8988T (cell line): ENCODE measurements at places on chromosomes 3 and 15.

GRCh38 chr3:140403608-140404007 lies 274.3 kb upstream of the TRIM42 start:
- DNase-seq: no peak

GRCh38 chr3:66819993-66820501 lies 178.1 kb upstream of the KBTBD8 start:
- DNase-seq: no peak

GRCh38 chr3:194087280-194087679 lies 48.7 kb upstream of the HES1 start:
- DNase-seq: no peak

DNA sequence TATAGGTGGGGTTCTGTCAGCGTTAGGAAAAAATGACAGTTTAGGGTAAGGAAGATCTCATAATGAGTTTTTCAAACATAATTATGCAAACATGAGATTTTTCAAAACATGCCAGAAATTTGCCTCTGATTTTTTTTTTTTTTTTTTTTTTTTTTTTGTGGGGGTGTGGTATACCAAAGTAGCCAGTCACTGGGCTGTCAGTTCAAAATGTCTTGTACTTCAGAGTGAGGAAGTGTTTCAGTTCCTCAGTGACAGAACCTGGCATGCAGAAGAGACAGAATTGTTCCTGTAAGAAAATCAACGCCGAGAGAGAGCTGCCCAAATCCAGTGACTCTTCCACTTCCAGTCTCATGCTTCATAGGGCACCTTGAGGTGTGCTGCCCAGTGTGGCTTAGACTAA lies 9.7 kb downstream of the NCBP2 start:
- DNase-seq: no peak

DNA sequence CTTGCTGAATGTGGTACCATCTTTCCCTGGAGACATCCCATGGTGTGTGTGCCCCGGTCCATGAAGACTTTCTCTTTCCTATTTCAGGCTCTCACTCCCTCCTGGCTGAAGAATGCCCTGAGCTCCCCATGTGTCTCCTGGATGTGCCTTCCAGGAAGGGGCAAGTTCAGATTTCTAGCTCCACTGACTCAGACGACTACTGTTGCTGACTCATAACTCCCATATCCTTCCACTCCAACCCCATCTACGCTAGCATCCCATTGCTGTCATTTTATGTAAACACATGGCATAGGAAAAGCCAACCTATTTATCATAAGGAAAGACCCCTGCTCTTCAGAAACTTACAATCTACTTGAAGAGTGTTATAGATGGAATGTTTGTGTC lies 95.0 kb downstream of the ADCY5 start:
- no peak for DNase-seq

- peak; percentile 37 for DNase-seq
These were observed 89.7 kb downstream of the LIPC start for GRCh38 chr15:58521293-58521991.

DNA sequence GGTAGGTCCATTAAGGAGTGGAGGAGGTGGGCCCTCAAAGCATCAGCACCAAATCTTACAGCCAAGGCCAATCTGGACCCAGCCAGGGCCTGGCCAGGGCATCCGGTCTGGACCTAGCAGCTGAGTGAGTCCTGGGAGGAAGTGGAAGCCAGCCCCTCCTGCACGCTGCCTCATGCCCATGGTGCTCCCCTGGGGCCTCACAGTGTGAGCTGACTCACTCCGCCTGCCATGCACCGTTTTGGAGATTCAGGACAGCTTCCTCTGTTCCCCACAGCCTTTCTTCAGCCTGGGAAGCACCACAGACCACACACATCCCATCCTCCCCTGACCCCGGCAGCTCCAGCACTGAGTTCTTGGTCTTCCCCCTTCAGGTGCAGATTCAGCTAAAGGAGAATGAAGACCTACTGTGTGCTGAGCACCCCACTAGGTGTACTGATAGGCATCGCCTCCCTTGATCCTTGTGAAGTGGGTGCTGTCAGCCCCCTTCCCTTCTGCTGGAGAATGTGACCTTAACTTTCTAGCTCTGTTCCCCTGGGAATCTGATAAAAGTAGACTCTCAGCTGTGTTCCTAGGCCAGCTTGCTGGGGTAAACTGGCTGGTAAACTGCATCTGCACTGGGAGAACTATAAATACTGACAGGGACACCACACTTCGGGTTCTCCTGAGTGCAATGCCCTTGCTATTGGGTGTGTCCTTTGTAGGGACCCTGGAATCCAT lies 36.8 kb upstream of the SEC13 start:
- DNase-seq: no peak

DNA sequence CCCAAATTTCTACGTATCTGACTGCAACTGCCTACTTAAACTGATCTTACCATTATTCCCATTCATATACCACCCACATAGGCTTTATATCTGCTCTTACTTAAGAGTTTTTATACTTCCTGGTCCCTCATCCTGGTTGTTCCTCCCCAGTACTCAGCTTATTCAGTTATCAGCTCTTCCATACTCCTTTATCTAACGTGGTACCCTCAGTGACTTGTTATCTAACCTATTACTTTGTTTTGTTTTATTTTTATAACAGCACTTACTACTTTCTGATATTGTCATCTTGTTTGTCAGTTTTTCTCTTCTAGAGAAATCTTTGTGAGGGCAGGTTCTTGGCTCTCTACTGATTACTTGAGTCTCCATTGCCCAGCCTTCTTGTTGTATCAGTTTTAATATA lies 100.6 kb downstream of the ZNF609 start:
- DNase-seq: no peak

DNA sequence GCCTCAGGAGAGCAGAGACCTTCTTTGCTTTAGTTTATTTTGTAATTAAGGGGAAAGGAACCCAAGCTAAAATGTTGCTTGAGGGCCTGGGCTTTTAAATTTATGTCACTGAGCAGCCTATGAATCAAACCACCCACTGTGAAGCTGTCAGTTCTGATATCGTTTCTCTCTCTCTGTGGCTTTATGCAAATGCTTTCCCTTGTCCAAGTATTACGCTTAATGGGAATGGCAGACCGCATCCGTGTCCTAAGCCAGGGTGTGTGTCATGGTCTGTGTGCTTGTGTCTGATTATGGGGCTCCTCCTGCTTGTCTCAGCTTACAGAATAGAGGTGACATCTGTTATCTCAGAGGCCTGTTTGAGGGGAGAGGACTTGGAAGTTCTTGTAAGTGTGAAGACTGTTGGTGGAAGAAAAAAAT lies 82.4 kb downstream of the EBLN2 start:
- DNase-seq: no peak

- DNase-seq: no peak
These were observed 2.2 kb upstream of the RASL12 start for GRCh38 chr15:65069779-65070546.

GRCh38 chr15:45048794-45049631 lies 26.0 kb downstream of the SORD start:
- DNase-seq: no peak

DNA sequence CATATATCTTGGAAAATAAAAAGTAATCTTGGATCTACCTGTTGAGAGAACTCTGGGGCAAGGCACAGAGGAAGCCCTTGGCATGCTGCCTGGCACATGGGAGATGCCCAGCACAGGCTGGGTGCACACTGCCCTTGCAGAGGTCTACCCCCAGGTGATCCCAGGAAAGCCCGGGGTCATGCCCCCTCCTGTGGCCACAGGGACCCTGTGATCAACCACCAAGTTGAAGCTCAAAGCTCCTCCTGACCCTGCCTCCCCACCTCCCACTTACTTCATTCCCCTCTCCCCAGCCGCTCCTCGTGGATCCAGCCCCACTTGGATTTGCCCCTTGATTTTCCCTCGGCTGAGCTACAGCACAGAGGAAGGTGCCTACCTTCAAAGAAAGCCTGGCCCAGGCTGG lies 62.7 kb upstream of the LARS2 start:
- no peak for DNase-seq

DNA sequence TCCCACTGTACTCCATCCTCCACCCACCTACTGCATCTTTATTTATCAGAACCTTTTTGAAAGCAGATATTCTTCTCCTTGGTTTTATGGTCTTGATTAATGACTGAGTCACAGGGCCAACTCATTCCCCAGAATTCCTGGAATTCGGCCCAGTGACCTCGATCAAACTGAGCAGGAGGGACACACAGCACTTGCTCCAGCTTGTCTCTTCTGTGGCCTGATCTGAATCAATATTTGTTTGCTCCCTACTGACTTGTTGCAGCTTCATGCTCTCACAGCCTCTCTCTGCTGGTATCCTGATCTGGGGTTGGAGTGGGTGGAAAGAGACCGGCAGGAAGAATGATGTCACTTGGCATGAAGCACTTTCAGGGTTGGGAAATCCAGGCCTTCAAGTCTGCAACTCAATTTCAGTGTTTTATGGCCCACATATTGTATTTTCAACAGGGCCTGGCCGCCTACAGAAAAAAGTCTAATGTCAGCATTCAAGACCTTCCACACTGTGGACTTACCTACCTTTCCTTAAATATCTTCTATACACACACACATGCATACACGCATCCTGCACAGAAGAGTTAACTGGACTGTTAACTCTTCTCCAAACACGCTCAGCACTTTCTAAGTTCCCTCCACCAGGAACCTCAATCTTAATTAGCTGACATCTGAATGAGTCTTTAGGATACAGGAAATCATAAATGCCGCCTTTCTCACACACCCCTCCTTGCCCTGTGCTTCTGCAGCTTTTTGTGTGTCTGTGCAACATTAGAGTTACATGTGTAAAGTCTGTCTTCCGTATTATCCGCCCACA lies 4.6 kb downstream of the ANXA2 start:
- no peak for DNase-seq

DNA sequence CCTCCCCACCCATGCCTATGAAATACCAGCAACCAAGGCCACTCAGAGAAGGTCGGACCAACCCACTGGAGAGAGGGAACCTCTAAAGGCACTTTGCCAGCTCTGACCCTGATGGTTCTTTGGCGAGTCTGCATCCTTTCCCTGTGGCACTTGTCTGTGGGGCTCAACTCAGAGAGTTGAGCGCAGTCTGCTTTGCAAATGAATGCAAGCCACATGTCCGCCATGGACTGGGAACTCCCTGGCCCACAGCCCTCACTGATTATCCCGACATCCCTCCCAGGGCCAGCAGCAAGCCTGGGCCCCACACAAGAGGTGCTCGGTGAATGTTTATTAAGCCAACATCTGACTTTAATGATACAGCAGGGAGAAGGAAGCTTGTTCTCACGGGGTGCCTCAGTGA lies 55.5 kb upstream of the HES1 start:
- no peak for DNase-seq

- DNase-seq: no peak
These were observed 11.9 kb downstream of the RAP2B start for GRCh38 chr3:153173758-153174516.

DNA sequence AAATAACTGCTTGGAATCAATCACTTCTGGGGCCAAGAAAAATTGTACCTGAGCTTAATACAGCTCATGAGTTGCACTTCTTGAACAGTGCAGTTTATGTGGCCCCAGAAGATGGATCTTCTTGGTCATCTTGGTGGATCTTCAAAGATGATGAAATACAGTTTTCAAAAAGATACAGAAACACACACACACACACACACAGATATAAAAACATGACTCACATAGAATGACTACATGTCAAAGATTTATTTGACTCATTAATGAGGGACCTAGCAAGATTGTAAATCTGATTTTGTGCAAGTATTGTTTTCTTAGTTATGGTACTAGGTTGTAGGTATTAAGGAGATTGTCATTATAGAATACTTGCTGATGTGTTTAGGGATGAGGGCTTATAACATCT lies 32.6 kb downstream of the PDCD6IP start:
- DNase-seq: no peak

DNA sequence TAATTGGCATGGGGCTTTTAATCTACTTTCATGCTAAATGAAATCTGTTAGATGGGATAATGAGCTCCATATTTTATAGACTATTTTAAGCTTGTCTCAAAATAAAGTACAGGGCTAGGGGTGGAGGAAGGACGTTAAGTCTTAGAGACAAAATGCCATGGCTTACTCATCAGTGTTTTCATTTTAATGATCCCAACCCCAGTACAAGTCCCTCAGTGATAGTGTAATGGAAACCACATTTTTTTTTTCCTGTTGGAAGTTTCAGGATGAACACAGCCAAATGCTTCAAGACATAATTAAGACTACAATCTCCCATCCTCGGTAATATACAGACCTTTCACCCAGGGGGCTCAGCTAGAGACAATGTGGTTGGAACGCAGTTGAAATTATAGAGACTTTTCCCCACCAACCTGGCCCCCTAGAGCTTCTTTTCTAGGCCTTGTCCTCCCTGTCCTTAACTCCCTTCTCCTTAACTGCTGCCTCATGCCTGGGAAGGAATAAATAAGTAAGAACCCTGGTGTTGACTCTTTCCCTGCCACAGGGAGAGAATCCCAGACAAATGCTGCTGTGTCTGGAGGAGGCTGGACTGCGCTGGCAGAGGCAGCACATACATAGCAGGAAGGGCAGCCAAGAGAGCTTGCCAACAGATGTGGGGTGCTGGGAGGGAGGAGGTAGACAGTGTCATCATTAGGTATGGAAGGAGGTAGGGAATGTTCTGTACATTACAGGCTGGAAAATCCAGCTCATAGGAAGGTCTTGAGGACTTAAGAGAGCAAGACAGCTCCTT lies 115.4 kb upstream of the ROPN1 start:
- DNase-seq: no peak

- peak; percentile 71 for DNase-seq
These were observed 43.9 kb downstream of the BHLHE40 start for GRCh38 chr3:5022966-5023776.

GRCh38 chr3:5012367-5012766 lies 33.1 kb downstream of the BHLHE40 start:
- DNase-seq: no peak

DNA sequence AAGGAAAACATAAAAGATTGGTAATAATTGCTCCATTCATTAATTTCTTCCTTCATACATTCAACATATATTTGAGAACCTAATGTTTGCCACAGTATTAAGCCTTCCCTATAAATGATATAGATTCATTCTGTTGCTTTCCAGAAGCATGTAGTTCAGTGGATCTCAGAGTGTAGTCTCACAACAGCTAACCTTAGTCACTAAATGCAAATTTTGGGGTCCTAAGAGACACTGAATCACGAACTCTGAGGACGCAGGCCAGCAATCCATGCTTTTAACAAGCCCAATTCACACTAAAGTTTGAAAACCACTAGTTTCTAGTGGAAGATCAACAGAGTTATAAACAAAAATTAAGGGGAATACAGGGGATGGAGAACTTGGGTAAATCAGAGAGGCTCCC lies 7.2 kb upstream of the AQR start:
- no peak for DNase-seq

DNA sequence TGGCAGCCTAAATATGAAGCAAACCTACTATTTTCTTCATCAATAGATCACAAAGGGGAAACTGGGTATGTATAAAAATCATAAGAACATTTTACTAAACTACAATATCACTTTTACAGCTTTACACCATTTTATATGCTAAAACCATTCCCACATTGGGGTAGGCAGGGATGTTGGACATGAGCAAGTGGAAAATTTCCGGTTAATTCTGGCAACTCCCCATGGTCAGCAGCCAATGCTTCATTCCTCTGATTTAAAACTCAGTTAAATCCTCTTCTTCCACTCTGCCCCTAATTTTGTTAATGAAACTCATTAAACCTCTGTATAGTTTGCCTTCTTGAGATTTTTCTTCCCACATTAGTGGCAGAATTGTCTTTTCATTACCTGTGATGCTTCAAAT lies 552.5 kb upstream of the NECTIN3 start:
- no peak for DNase-seq

- DNase-seq: no peak
These were observed 230.3 kb upstream of the TLE3 start for GRCh38 chr15:70327856-70328678.
